ENCODE measurements at places on chromosomes 6 and 20.

DNA sequence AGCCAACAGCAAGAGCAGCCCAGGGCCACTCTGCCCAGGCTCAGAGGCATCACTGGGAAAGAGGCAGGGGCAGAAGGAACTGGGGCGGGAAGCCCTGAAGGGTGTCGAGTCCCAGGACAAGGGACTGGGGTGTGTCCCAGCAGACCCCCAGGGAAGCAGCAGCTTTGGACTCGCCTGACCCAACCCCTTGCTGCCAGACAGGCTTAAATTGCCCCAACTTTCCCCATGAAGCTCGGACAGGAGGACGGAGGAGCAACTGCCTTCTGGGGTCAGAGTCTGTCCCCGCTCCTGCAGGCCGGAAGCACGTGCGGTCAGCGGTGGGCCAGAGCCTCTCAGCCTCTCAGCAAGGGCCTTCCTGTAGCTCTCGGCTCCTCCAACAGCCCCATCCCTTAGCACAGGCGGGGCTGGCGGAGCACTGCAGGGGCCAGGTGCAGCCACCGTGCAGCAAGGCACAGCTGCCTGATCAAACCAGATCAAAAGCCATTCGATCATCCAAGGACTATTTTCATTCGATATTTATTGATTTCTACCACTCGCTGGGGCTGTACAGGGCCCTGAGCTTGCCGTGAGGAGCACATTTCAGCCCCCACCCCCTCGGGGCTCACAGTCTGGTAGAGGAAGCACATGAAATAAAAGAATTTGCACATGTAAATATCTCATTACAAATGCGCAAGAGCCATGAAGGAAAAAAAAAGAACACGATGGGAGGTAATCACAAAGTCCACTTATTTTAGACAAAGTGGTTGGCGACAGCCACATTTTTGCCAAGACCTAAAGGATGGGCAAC, 31.8 kb upstream of the STX16 start:
- DNase-seq = no peak

- DNase-seq = no peak
These were observed 149.9 kb downstream of the RALGAPA2 start for GRCh38 chr20:20562507-20562906.

GRCh38 chr6:35600659-35601125, 88.0 kb upstream of the TULP1 start:
- no peak for DNase-seq

DNA sequence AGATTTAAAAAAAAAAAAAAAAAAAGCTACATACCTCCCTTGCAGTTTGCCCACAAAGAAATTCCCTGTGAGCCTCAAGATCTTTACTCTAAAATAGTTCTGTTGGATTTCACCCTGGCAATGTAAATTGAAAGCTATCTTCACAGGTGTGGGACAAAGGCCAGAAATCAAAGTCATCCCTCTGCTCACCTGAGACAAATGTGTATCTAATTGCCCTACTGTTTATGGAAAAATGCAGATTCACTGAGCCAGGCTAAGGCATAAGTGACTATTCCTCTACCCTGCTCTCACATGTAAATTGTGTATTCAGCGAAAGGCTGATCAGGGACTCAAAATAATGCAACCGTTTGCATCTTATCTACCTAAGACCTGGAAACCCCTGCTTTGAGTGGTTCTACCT, 98.5 kb upstream of the SHLD1 start:
- DNase-seq = no peak

GRCh38 chr20:62902926-62903615, 23.2 kb downstream of the DIDO1 start:
- DNase-seq = no peak

- DNase-seq = no peak
These were observed 4.9 kb downstream of the NKAIN2 start for GRCh38 chr6:123808556-123808955.

DNA sequence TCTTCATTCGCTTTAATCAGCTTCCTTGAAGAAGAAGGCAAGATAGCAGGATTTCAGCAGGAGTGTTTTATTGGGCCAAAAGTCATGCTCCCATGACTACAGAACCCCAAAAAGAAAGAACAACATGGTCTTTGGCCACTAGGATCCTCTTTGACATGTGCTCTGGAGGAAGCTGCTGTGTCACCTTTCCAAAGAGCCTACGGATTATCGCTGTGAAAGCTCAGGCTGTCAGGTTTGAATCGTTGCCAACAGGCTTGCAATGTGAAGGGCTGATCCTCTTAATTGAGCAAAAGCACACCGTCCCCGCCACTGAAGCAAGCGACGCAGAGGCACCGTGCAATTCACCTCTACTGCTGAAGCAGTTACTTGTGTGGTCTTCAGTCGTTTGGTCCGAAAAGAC, 29.0 kb downstream of the MYLIP start:
- peak; percentile 87 for DNase-seq

DNA sequence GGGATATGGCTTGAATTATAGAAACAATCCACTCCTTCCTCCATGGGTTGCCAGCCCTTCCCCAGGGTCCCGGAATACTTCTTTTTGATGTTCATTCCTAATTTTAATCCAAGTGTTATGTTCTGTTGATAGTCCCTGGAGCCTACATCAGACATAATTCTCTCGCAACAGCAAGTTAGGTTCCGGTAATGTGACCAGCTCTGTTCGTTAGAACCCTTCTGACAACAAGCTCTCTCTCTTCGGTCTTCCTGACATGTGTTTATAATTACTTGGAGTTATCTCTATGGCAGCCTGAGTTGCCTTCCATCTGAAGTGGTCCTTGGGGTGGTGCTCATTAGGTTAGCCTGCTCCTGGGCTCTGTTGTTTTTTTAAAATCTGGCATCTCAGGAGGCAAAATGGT, 506.9 kb upstream of the JARID2 start:
- DNase-seq = no peak

- no peak for DNase-seq
These were observed 1.2 kb downstream of the RNF217 start for GRCh38 chr6:124963416-124963785.

DNA sequence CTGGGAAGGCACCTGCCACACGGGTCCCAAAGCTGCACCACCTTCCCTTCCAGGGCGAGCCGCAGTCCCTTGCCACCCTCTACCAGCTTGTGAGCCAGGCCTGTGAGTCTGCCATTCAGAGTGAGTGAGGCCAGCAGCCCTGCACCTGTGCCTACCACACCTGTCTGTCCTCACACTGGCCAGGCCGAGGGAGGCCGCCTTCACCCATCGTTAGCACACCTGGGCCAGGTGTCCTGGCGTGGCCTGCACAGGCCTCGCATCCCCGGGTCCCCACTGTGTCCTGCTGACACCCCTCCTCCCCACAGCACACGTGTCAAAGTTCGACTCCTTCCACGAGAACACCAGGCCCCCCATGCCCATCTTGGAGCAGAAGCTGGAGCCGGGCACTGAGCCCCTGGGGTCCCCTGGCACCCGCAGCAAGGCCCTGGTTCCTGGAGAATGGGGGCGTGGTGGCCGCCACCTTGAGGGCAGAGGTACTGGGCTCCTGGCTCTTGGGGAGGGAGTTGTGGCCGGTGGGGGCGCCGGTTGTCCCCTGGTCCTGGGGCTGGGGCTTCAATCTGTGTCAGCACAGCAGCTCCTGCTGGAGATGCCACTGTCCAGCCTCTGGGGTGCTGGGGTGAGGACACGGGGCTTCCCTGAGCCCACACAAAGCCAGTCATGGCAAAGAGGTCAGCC, 33.0 kb downstream of the CHRNA4 start:
- DNase-seq = no peak

DNA sequence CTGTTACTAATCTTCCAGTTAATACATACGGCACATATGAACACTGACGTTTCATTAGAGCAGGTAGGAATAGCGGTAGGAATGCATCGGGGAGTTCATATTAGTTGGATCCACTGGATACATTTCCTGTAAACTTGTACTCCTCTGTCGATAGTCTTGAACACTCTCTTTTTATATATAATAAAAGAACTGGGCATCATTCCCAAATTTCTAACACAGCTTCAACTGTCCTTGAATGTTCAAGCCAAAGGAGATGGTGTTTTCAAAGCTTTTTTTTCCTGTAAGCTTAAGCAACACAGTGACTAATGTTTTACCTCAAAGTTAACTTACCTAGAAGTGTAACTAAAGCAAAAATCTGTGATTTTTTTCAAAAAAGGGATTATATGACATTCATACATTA, 195.3 kb downstream of the UTRN start:
- no peak for DNase-seq

GRCh38 chr6:140671926-140672325, 1297.5 kb upstream of the CITED2 start:
- peak; percentile 6 for DNase-seq

- no peak for DNase-seq
These were observed 268.7 kb downstream of the DOK5 start for GRCh38 chr20:54744097-54744496.

GRCh38 chr20:23835716-23836115, 9.2 kb upstream of the CST2 start:
- DNase-seq = no peak

DNA sequence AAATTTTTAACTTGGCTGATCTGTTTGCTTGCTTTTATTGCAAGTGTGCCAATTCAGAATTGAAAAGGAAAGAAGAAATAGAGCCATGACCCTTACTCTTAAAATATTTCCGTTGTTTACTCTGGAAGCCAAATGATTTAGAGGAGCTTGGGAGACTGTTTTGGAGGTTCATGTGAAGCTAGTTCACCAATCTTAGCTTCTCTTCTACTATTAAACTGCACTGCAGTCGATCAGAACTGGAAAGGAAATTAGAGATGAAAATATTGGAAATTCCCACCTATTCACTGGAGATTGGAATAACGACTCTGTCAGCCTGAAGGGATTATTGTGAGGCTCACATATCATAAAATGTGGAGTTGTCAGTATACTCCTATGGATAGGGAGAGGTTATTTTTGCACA, 81.8 kb downstream of the MLIP start:
- no peak for DNase-seq

DNA sequence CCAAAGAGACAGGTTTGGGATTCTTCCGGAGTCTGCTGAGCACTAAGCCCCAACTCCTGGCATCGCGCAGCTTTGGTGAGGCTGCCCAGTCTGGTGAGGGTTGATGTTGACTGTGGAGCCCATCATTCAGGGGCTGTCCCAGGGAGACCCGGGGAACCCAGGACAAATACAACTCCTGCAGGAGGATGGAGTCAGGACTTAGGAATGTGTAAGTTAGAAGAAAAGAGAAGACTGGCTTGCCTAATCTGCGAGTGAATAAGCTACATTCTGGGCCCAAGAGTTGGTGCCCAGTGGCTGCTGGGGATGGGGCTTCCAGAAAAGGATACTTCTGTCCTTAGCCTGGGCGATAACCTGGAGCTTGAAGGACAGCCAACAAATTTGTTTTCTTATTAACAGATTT, 47.9 kb downstream of the STK35 start:
- no peak for DNase-seq

GRCh38 chr6:67433124-67433523, 1202.0 kb upstream of the ADGRB3 start:
- DNase-seq = peak; percentile 15

- peak; percentile 17 for DNase-seq
These were observed 9.7 kb downstream of the FAM217A start for GRCh38 chr6:4069199-4069598.

GRCh38 chr6:133097208-133097607, 143.9 kb upstream of the EYA4 start:
- no peak for DNase-seq

DNA sequence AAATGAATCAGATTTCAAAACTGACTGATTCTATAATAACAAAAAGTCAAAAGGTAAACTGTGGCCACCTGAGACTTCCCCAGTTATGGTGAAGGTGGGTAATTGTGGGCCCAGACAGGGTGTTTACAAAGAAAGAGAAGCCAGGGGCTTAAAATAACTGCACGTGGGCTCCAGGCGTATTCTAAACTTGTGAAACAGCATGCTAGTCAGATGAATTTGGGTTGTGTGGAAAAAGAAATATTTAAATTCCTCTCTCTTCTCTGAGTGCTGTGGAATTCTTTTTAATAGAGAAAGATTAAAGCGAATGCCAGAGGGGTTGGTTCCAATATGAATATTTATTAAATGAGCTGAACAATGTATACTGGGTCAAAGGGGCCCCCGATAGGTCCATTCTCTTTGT, 166.3 kb upstream of the AFDN start:
- DNase-seq = no peak

DNA sequence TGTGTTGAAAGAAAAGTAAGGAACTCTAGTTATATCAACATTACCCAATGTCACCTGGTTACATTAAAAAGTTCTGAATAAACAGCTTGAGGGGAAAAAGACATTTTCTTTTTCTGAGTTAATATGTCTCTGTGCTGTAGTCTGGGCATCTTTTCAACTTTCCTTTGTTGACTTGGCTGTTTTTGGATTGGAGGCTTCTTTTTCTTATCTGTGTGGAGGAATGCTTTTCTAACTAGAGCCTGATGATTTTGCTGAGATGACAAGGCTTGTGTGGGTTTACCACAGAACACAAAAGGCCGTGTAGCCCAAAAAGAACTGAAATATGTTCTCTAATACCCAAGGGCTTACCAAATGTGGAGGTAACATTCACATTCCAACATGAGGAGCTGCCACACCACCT, 161.8 kb downstream of the KCNQ5 start:
- DNase-seq = no peak

GRCh38 chr6:85614780-85615179, 21.1 kb upstream of the SNX14 start:
- no peak for DNase-seq

GRCh38 chr6:117425431-117426153, at the start of gene ROS1:
Gene ROS1, minus strand, starts transcription at chr6:117425942. Its CDS starts 286 bp downstream, at chr6:117425656.
- no peak for DNase-seq

GRCh38 chr20:31260326-31260932, 3.0 kb downstream of the DEFB115 start:
- DNase-seq = peak; percentile 52

GRCh38 chr6:17311595-17312311, 30.6 kb downstream of the RBM24 start:
- peak; percentile 25 for DNase-seq

- DNase-seq = no peak
These were observed 307.1 kb upstream of the RSPO3 start for GRCh38 chr6:126811321-126811720.

DNA sequence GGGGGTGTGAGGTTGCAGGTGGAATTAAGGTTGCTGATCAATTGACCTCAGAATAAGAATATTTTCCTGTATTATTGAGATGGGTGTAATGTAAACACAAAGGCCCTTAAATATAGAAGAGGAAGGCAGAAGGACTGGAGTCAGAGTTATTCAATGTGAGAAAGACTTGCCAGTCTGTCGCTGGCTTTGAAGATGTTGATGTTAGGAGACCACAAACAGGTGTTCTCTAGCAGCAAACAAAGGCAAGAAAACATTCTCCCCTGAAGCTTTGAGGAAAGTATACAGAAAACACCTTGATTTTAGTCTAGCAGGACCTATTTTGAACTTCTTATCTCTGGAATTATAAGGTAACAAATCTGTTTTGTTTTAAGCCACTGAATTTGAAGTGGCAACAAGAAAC, 138.9 kb upstream of the PTPRK start:
- DNase-seq = no peak

GRCh38 chr20:45452238-45452637, 17.3 kb upstream of the WFDC2 start:
- no peak for DNase-seq
